ENCODE measurements at places on chromosomes 4 and X. TPM values are rescaled to one million over a fixed set of nuclear protein-coding genes. Genes with fewer than 3 reads are reported as not detected.

DNA sequence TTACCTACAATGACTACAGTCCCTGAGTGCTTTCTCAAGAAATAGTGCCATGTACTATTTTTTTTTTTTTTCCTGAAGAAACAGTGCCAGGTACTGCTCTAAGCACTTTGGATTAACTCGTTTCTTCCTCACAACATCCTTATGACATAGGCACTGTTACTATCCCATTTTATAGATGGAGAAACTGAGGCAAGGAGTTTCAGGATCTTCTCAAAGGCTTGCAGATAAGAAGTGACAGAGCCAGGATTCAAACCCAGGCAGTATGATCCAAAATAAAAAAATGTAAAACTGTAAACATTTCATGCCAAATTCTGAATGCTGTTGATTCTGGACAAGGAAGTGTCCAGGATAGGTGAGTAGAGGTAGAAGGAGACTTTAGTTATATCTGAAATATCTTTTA, 1.1 kb downstream of the FANCB start:
- no peak overlapping the region for H3K27ac ChIP-seq
- H3K4me1 ChIP-seq, result no peaks in the 10 kb centered on the region
- no peak overlapping the region for H3K4me3 ChIP-seq
- no peaks in the 10 kb centered on the region for H3K36me3 ChIP-seq

DNA sequence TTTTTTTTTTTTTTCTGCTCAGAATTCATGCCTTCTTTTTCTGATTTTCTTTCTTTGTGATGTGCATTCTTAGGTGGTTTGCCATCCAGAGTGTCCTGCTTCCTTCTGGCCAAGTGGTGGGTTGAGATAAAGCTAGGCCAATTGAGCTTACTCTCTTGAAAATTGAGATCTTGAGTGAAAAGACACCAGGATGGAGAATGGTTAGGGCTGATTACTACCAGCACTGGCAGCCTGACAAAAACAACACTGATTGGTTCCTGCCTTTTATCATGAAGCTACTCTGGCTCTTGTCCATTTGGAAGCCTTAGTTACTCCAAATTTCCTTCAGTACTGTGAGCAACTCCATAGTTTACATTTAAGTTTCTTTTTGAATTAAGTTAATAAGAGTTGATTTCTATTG, 404.0 kb downstream of the PPARGC1A start:
- no peak overlapping the region for H3K27ac ChIP-seq
- no peak for DNase-seq
- no peak overlapping the region for H3K4me3 ChIP-seq
- H3K4me1 ChIP-seq, result no peaks in the 10 kb centered on the region
- H3K27me3 ChIP-seq, result no peaks in the 10 kb centered on the region

DNA sequence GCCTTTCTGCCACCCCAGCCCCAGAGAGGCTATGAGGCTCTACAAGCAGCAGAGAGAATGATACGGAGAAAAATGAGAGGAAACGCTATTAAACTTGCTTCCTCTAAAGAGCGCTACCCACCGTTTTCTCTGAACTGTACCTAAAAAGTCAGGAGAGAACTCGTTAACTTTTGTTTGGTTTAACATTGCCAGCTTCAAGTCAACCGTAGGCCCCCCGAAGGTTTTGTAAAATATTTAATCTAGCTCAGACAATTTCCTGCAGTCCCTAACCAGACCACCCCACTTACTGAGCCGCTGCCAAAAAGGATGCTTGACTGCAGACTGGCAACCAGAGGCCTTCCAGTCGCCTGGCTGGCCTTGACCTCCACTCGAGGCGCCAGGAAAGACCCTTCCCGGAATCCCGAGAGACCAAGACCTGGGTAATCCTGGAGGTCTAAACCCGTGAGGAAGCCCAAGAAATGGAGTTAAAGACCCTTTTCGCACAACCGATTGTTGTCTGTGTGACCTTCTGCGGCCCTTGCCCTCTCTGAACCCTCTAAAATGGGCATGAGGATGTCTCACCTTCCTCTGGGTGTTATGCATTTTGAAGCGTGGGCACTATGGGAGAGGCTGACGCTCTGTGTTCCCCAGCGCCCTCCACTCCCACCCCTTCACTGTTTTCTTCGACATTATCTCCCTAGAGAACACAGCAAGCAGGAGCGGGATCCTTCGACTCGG, 86.3 kb downstream of the BCOR start:
- H3K4me1 ChIP-seq, result peaks cover 14% of the 10 kb centered on the region
- peak overlapping the region; percentile 79 for H3K4me3 ChIP-seq

- no peak for DNase-seq
- H3K4me3 ChIP-seq, result no peak overlapping the region
- no peaks in the 10 kb centered on the region for H3K4me1 ChIP-seq
- no peak overlapping the region for H3K27ac ChIP-seq
These were observed 40.5 kb upstream of the HSD17B10 start for GRCh38 chrX:53474707-53475106.

DNA sequence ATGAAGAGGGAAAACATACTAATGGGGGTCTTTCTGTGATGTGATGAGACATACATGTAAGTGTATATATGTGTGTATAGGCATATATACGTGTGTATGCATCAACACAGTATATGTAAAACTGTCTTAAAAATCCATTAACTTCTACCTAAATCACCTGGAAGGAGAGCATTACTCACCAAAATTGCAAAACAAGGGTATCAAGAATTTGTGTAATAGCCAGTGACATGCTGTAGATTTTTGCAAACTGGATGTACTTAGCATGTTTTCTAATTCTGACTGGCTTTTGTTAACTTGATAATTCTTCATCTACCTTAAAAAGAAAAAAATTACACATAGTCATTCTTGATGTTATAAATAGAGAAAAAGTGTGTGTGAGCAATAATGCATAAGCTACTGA, 104.7 kb downstream of the PRRG1 start:
- no peak for DNase-seq
- no peak overlapping the region for H3K4me3 ChIP-seq
- no peak overlapping the region for H3K27ac ChIP-seq
- H3K27me3 ChIP-seq, result no peaks in the 10 kb centered on the region

DNA sequence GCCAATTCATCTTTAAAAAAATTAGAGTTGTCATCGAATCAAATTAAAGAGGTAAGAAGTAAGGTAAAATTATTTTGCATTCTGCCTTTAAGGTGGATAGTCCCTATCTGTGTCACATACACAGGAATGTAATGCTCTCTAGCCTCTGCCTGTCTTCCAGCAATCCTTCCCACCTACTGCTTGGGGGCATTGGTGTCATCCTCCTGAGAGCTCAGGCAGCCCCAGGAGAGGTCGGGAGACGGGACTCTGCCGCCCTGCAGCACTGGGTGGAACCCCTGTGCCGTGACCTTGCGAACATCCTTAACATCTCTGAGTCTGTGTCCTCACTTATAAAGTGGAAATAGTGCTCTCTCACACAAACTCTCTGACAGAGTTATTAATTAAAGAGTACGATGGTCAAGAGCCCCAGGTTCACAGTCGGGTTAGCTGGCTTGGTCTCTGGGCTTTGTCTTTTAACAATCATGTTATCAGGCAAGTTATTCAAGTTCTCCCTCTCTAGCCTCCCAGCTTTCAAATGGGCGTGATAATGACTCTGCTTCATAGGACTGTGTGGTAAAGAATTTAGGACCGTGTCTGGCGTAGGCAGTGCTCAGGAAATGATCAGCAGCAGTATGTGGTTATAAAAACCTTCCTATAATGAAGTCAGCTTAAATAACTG, 10.2 kb downstream of the TLR3 start:
- H3K27me3 ChIP-seq, result no peaks in the 10 kb centered on the region
- H3K36me3 ChIP-seq, result no peaks in the 10 kb centered on the region
- no peak overlapping the region for H3K4me3 ChIP-seq
- H3K27ac ChIP-seq, result no peak overlapping the region
- no peak for DNase-seq
- no peaks in the 10 kb centered on the region for H3K4me1 ChIP-seq

DNA sequence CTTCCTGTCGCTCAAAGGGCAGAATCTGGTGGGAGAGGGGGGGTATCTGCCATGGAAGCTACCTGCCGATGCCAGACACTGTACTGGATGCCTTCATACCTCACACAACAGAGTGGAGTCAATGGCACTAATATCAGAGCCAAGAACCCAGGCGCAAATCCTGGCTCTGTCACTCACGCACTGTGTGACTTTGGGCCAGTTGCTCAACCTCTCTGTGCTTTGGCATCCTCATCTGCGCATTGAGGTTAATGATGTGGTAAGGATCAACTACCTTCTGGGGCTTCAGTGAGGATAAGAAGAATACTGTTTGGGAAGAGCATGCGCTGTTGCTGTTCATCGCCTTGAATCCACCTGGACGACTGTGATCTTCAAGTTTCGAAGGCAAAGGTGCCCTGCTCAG, 70.6 kb downstream of the PPP2R2C start:
- no peaks in the 10 kb centered on the region for H3K27me3 ChIP-seq
- no peak for DNase-seq
- H3K4me1 ChIP-seq, result no peaks in the 10 kb centered on the region
- no peak overlapping the region for H3K4me3 ChIP-seq
- H3K36me3 ChIP-seq, result no peaks in the 10 kb centered on the region

DNA sequence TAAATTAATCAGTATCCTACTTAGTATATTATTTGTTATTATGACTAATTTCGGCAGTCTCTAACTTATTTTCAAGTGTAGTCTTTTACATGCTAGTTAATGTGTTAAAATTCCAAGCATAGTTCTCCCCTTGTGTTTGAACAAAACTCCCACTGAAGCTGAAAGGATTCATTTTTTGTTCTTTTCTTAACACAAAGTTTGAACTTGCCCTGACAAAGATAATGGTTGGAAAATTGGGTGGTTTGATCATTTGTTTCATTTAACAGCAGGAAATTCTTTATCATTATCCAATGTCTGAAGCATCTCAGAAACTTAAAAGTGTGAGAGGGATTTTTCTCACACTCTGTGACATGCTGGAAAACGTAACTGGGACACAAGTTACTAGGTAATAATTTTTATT, 36.0 kb downstream of the INTU start:
- H3K36me3 ChIP-seq, result no peaks in the 10 kb centered on the region
- no peaks in the 10 kb centered on the region for H3K27me3 ChIP-seq
- DNase-seq, result no peak
- no peak overlapping the region for H3K4me3 ChIP-seq

DNA sequence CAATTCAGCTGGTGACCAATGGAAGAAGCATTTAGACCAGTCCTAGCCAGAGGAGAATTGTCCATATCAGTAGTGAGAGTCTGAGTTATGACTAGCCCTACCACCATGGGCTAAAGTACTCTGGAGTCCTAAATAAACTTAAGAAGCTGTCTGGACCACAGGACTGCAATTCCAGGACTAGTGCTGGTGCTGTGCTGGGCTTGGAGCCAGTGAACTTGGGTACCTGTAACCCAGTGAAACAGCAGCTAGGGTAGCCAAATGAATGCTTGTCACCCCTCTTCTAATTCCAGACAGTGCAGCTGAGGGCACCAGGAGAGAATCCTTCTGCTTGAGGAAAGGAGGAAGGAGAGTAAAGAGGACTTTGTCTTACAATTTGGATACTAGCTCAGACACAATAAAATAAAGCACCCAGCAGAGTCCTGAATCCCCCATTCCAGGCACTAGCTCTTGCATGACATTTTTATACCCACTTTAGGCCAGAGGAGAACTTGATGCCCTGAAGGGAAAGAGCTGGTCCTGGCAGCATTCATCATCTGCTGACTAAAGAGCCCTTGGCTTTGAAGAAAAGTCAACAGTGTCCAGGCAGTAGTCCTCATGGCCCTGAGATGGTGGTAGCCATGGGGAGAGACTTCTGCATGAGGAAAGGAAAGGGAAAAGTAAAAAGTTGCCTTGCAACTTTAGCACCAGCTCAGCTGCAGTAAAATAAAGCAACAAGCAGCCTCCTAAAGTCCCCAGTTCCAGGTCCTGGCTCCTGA, 2675.7 kb downstream of the PCDH7 start:
- DNase-seq, result no peak
- H3K4me3 ChIP-seq, result no peak overlapping the region
- no peaks in the 10 kb centered on the region for H3K36me3 ChIP-seq
- no peaks in the 10 kb centered on the region for H3K27me3 ChIP-seq
- H3K4me1 ChIP-seq, result no peaks in the 10 kb centered on the region

DNA sequence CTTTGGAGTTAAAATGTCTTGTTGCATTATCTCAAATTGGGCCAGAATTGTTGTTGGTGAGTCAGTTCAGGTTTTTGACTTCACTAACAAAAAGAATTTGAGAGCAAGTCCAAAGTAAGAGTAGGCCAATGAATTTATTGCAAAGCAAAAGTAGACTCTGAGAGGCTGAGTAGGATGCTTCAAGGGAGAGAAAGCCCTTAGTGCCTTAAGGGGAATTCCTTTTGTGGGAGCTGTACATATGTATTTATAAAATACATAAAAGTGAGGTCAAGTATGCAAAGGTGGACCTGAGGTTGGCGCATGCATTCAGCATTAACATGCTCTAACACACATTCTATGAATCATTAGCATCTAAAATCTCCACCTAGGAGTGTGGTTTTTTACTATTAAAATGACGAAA, 565.4 kb downstream of the GRXCR1 start:
- H3K4me3 ChIP-seq, result no peak overlapping the region
- peaks cover 6% of the 10 kb centered on the region for H3K4me1 ChIP-seq

- peak overlapping the region; percentile 90 for H3K4me3 ChIP-seq
- H3K4me1 ChIP-seq, result peaks cover 63% of the 10 kb centered on the region
These were observed 691 bp downstream of the SCARB2 start for GRCh38 chr4:76212851-76213414.

- H3K4me3 ChIP-seq, result no peak overlapping the region
- no peaks in the 10 kb centered on the region for H3K36me3 ChIP-seq
- no peak for DNase-seq
- H3K27ac ChIP-seq, result no peak overlapping the region
- H3K27me3 ChIP-seq, result no peaks in the 10 kb centered on the region
These were observed 63.7 kb downstream of the TMEM164 start for GRCh38 chrX:110066488-110067225.

Gene CPZ
- 6.1 TPM for total RNA-seq

Gene TMEM154
- total RNA-seq, result 1.3 TPM

Gene SLC6A14
- not detected for total RNA-seq

Gene HS3ST1
- 1.1 TPM for total RNA-seq
